ENCODE measurements at places on chromosomes 12 and 14.

GRCh38 chr12:95877622-95878021, 18.9 kb downstream of the SNRPF start:
- DNase-seq, result no peak
- H3K27ac ChIP-seq, result no peak overlapping the region
- H3K4me1 ChIP-seq, result no peaks in the 10 kb centered on the region
- H3K36me3 ChIP-seq, result peaks cover 5% of the 10 kb centered on the region
- H3K4me3 ChIP-seq, result no peak overlapping the region
- H3K27me3 ChIP-seq, result no peaks in the 10 kb centered on the region

DNA sequence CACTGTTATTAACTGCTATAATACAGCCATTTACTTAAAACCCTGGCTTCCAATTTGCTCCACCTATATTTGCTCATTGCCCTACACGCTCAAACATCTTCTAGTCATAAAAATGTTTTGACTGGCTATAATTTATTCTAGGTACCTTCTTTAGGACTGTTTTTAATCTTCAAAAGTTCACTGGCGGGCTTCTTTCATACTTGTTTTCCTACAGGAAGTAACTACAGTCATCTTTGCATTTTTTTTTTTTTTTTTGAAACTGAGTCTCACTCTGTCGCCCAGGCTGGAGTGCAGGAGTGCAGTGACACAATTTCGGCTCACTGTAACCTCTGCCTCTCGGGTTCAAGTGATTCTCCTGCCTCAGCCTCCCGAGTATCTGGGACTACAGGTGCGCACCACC, 32.5 kb downstream of the MPHOSPH9 start:
- peaks cover 18% of the 10 kb centered on the region for H3K4me1 ChIP-seq
- peaks cover 47% of the 10 kb centered on the region for H3K36me3 ChIP-seq
- H3K27ac ChIP-seq, result peak overlapping the region; percentile 61
- DNase-seq, result peak; percentile 27
- no peaks in the 10 kb centered on the region for H3K27me3 ChIP-seq

GRCh38 chr14:92352158-92352985, 29.4 kb downstream of the SLC24A4 start:
- no peaks in the 10 kb centered on the region for H3K36me3 ChIP-seq
- H3K27ac ChIP-seq, result no peak overlapping the region
- H3K4me1 ChIP-seq, result no peaks in the 10 kb centered on the region
- peak; percentile 61 for DNase-seq

- peaks cover 14% of the 10 kb centered on the region for H3K27me3 ChIP-seq
- H3K4me3 ChIP-seq, result no peak overlapping the region
- H3K36me3 ChIP-seq, result no peaks in the 10 kb centered on the region
- H3K27ac ChIP-seq, result no peak overlapping the region
Observed at GRCh38 chr14:69811868-69812252, 14.8 kb upstream of the SLC10A1 start.

- no peaks in the 10 kb centered on the region for H3K4me1 ChIP-seq
- no peak for DNase-seq
- H3K36me3 ChIP-seq, result no peaks in the 10 kb centered on the region
- no peaks in the 10 kb centered on the region for H3K27me3 ChIP-seq
- H3K4me3 ChIP-seq, result no peak overlapping the region
Observed at GRCh38 chr12:24020397-24021163, 71.1 kb upstream of the SOX5 start.

DNA sequence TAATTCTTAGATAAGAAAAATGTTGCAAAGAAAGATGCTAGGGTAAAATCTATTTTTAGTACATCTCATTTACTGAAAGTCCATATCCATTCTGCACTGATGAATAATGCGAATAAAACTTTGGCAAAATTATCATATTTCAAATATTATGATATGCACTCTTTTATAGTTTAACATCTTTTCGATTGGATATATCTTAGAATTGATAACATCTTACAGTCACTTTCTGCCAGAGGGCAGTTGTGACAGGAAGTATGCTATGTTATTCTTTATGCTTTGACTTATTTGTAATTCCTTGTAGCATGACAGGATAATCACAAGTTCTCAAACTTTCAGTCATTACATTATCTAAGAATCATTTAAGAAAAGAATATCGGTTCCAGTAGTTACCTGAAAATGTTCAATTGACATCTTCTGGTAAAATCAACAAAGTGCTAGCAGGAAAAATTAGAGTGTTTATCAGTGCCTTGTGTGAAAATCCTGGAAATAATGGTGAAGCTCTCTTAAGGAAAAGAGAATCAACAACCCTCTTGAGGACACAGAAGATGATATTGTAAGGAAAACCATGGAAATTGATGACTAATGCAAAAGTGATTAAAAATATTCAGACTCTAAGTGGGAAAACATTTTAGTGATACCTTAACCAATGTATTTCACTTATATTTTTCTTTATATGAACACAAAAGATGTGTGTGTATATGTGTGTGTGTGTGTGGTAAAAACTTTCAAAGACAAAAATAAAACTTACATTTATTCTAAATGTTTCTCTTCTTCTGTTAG, 95.5 kb downstream of the SLC6A15 start:
- no peaks in the 10 kb centered on the region for H3K4me1 ChIP-seq
- H3K27ac ChIP-seq, result no peak overlapping the region
- no peaks in the 10 kb centered on the region for H3K27me3 ChIP-seq
- H3K36me3 ChIP-seq, result no peaks in the 10 kb centered on the region
- DNase-seq, result no peak
- no peak overlapping the region for H3K4me3 ChIP-seq

- H3K4me3 ChIP-seq, result no peak overlapping the region
- no peak overlapping the region for H3K27ac ChIP-seq
- no peak for DNase-seq
- no peaks in the 10 kb centered on the region for H3K27me3 ChIP-seq
- peaks cover 32% of the 10 kb centered on the region for H3K36me3 ChIP-seq
Observed at GRCh38 chr12:94258593-94258992, 110.2 kb downstream of the PLXNC1 start.

- H3K27me3 ChIP-seq, result no peaks in the 10 kb centered on the region
- H3K4me3 ChIP-seq, result no peak overlapping the region
- H3K27ac ChIP-seq, result no peak overlapping the region
- no peak for DNase-seq
- H3K4me1 ChIP-seq, result peaks cover 9% of the 10 kb centered on the region
Observed at GRCh38 chr14:94342334-94342934, 19.3 kb upstream of the SERPINA6 start.

DNA sequence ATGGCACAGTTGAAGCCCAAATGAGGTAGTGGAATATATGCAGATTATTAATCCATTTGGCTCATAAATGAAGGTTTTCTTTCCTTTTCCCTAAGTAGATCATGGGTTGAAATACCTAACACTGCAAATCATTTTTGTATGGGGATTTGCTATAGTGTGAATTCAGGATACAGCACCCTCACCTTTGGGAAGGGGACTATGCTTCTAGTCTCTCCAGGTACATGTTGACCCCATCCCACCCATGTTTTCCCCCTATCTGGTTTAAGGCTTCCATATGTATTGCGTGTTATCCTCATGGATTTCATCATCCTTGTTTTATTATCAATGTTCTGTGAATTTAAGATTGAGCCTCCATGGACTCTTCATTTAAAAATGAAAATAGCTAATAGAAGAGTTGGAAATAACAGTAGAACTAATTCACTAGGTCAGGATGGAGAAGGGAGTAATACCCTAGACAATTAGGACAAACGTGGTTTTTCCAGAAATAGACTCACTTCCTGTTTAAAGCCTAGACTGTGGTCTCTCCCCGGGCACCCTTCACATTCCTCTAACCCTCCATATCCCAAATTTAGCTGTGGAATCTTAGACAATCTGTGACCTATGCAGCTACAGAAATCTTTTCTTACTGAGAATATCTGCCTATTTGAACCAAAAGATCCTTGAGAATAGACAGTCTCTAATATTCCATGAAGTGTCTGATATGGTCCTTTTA, 56.5 kb downstream of the DAD1 start:
- H3K4me3 ChIP-seq, result peak overlapping the region; percentile 73
- no peaks in the 10 kb centered on the region for H3K27me3 ChIP-seq
- peaks cover 91% of the 10 kb centered on the region for H3K36me3 ChIP-seq

GRCh38 chr14:30681752-30682355, 59.7 kb downstream of the SCFD1 start:
- H3K4me1 ChIP-seq, result peaks cover 4% of the 10 kb centered on the region
- H3K27ac ChIP-seq, result no peak overlapping the region
- no peak overlapping the region for H3K4me3 ChIP-seq
- no peak for DNase-seq
- H3K27me3 ChIP-seq, result no peaks in the 10 kb centered on the region
- peaks cover 25% of the 10 kb centered on the region for H3K36me3 ChIP-seq

DNA sequence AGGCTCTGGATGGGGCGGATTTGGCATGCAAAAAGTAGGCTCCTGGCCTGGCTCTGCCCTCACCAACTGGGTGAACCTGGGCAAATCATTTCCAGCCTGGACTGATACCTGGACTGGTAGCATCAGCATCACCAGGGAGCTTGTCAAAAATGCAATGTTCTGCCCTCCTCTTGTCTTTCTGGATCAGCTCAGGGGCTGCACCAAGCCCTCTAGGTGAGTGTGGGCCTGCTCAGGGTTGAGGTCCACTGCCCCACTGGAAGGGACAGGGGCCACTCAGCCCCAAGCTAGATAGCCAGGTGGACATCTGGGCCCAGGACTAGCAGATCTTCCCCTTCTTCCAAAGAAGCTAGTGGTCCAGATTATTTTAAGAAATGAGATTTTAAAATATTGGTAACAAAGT, 99.6 kb downstream of the RBM19 start:
- no peaks in the 10 kb centered on the region for H3K27me3 ChIP-seq
- DNase-seq, result no peak
- no peaks in the 10 kb centered on the region for H3K36me3 ChIP-seq
- H3K27ac ChIP-seq, result no peak overlapping the region
- no peak overlapping the region for H3K4me3 ChIP-seq

- no peak for DNase-seq
- H3K36me3 ChIP-seq, result no peaks in the 10 kb centered on the region
- no peaks in the 10 kb centered on the region for H3K4me1 ChIP-seq
- no peak overlapping the region for H3K4me3 ChIP-seq
- no peaks in the 10 kb centered on the region for H3K27me3 ChIP-seq
Observed at GRCh38 chr12:115440438-115440837, 756.5 kb upstream of the TBX3 start.

DNA sequence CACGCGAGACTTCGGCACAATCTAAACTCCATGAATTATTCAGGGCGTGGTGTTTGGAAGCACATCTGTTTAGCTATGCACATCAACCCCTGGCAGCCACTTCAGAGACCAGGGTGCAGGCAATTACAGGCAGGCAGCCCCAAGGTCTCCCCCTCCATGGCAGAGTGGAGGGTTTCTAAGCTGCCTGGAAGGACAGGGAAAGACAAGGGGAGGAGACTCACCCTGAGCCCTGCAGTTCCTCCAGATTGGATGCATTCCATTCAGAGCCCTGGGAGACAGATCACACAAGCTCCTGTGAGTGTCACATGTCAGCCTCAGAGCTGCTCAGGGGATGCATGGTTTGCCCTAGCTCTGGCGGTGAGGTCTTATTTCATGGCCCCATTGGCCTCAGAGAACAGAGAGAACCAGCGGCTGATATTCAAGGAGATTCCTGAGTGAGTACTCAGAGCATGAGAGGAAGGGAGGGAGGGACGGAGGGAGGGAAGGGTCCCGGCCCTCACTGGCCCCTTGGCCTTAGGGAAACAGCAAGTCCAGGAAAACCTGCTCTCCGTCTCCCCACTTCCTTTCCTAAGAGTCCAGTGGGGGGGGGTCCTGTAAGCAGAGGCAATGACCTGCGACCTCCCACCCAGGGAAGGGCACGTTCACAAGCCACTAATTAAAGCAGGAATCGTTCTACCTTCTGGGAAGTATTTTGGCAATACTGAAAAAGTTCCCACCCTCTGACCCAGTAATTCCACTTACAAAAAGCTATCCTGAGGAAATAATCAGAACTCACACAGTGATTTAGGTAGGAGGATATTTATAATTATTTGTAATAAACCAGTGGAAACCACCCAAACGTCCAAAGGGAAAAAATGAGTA, 55.1 kb downstream of the SSH1 start:
- H3K4me3 ChIP-seq, result no peak overlapping the region
- no peak overlapping the region for H3K27ac ChIP-seq
- H3K4me1 ChIP-seq, result peaks cover 16% of the 10 kb centered on the region
- peaks cover 57% of the 10 kb centered on the region for H3K36me3 ChIP-seq

- H3K36me3 ChIP-seq, result peaks cover 23% of the 10 kb centered on the region
- H3K4me1 ChIP-seq, result peaks cover 14% of the 10 kb centered on the region
- H3K27ac ChIP-seq, result no peak overlapping the region
- no peaks in the 10 kb centered on the region for H3K27me3 ChIP-seq
Observed at GRCh38 chr12:3834774-3835173, 38.4 kb downstream of the PARP11 start.

DNA sequence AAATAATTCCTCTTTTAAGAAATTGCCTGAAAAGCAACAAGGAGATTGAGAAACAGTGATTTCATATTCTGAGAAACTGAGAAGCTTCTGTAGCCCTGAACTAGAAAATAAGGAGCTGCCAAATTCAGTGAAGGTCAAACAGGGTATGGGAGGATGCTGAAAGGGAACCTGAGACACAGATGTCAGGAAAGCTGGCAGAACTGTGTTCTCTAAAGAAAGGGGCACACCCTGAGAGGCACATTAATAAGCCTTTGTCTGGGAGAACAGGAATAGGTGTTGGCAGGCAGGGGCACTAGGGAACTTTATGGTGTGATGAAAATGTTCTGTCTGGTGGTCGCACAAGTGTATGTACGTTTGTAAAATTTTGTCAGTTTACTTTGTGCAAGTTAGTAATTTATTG, 29.6 kb downstream of the VRK1 start:
- H3K4me3 ChIP-seq, result no peak overlapping the region
- peaks cover 53% of the 10 kb centered on the region for H3K36me3 ChIP-seq
- H3K4me1 ChIP-seq, result peaks cover 16% of the 10 kb centered on the region
- no peak overlapping the region for H3K27ac ChIP-seq
- no peaks in the 10 kb centered on the region for H3K27me3 ChIP-seq
- DNase-seq, result no peak

GRCh38 chr12:56358836-56359532, 923 bp downstream of the STAT2 start:
- no peaks in the 10 kb centered on the region for H3K27me3 ChIP-seq
- peaks cover 35% of the 10 kb centered on the region for H3K36me3 ChIP-seq
- peak; percentile 52 for DNase-seq
- peaks cover 24% of the 10 kb centered on the region for H3K4me1 ChIP-seq
- peak overlapping the region; percentile 95 for H3K27ac ChIP-seq

DNA sequence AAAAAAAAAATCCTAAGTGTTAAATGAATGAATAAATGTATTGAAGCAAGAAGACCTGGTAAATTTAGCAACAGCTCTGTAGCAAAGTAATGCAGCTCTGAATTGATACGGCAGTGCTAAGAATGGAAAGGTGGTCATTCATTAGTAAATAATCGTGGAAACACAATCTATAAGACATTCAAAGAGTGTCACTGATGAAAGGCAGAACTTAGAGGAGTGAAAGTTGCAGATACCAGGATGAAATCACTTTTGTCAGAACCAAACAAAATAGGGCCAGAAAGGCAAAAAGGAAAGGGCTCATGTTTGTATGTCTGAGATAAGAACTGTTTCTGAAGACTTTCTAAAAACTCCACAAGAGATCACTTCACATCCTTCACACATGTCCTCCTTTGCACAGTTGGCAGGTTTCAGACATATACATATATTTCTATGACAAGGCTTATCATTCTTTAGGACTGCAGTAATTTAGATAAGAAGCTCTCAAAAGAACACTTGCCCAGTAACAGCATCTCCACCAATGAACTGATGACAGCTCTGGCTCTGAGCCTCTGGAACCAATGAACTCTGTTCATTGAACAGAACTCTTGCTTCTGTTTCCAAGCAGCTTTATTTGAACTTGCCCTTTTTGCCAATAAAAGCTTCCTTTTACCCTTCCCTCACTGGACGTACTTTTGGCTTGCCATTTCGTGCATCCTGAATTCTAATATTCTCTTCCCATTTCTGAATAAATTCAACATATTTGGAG, 4.2 kb upstream of the LRR1 start:
- no peak for DNase-seq
- H3K27me3 ChIP-seq, result no peaks in the 10 kb centered on the region
- no peak overlapping the region for H3K27ac ChIP-seq

All from activated CD8-positive, alpha-beta memory T cell treated with anti-CD3 and anti-CD28 coated beads, Interleukin-2, amount 10 ng/mL, durations not matched to agents 7 days and 5 days (primary cell).